ENCODE measurements at places on chromosomes 2 and 18.

GRCh38 chr2:489084-489483 lies 188.1 kb downstream of the TMEM18 start:
- DNase-seq: no peak

DNA sequence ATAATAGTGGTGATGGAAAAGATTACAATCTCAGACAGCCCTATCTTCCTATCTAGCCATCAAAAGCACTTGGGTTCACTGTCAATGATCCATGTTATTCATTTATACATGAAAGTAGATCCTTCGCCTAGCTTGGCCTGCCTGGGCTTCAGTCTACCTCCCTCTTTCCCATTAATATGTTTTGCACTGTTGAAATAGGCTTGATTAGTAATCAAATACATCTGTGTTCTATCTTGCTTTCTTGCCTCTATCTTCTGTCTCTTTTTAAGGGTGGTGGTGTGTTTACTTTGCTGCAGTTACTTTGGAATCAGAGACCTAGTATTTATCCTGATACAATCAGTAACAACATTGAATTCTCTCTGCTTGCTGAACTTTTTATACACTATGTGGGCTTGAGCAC lies 521.2 kb downstream of the TNS1 start:
- DNase-seq: no peak

GRCh38 chr2:236986524-236987330 lies 99.0 kb upstream of the COPS8 start:
- no peak for DNase-seq

DNA sequence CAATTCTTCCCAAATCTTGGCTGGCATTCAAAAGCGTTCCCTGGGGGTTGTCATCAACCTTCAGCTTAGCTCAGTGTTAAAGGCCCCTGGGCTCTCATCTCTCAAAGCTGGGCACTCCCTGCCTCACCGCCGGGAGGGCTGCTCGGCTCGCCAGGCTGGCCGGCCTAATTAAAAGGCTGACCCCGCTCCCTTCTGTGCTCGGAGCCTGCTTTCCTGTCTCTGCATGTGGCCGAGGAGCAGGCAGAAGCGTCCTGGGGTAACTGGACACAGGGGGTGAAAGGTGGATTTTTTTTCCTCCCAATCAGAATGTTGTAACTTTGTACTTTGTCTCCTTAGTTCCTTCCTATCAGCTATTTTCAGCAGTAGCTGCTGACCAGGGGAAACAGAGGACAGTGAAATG lies 231.1 kb downstream of the GBX2 start:
- no peak for DNase-seq

- DNase-seq: no peak
Observed at GRCh38 chr2:18829251-18829902, 240.0 kb upstream of the NT5C1B start.

GRCh38 chr18:69992776-69993175 lies 45.1 kb upstream of the CD226 start:
- no peak for DNase-seq

DNA sequence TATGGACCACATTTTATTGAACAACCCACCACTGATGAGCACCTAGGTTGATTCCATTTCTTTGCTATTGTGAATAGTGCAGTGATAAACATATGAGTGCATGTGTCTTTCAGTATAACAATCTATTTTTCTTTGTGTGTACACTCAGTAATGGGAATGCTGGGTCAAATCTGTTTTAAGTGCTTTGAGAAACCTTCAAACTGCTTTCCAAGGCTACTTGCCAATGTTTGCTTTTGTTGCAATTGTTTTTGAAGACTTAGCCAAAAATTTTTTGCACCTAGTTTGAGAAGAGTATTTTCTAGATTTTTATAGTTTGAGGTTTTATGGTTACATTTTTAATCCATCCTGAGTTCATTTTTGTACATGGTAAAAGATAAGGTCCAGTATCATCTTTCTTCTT lies 587.4 kb upstream of the SETBP1 start:
- no peak for DNase-seq

GRCh38 chr2:55431982-55432627 lies 12.4 kb upstream of the CCDC88A start:
- DNase-seq: peak; percentile 64

DNA sequence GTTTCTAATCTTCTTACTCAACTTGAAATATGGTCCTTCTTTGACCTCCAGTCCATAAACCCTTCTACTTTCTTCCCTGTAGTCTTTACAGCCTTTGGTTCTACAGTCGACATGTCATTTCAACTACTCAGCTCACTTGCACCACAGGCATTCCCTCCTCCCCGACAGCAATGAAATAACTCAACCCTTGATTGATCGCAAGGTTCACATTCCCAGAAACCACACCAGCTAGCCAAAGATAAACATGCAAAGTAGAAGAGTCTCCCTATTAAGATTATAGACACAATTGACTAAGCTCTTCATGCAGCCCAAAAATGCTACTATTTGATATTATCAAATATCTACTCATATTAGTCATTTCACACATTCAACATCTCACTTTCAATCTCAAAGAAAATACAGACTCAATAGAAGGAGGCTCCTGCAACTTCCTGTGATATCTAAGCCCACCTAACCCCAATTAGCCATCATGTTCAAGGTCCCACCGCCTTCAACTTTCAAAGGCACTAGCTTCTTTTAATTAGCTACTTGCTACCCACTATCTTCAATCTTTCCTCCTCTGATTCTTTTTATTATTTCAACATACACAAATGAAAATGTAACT lies 50.8 kb downstream of the RTTN start:
- no peak for DNase-seq

GRCh38 chr18:75491361-75491760 lies 63.9 kb upstream of the SMIM21 start:
- no peak for DNase-seq

DNA sequence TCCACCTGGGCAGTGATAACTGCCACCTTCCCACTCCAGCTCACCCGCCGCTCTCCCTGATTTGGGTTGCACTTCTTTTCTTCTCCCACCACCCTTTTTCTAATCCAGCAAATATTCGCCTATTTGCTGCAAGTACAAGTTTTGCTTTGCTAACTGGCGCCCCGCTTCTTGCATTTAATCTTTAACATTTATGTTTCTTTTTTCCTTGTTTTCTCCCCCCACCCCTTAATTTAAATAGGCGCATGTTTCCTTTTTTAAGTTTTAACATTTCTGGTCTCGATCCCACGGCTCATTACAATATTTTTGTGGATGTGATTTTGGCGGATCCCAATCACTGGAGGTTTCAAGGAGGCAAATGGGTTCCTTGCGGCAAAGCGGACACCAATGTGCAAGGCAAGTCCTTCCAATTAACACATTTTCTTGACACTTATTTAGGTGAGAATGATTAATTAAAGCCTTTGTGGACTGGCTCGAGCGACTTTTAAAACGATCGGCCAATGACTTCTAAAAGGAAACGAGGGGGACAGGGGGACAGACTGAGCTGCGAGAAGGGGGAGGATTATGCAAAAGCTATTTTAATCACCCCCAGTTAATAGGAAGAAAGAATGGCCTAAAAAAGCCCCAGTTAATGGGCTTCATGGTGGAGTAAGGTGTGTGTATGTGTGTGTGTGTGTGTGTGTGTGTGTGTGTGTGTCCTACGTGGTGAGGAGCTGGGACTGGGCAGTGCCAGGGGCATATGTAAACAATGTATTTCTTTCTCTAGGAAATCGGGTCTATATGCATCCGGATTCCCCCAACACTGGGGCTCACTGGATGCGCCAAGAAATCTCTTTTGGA lies 1.6 kb downstream of the TBR1 start:
- no peak for DNase-seq

GRCh38 chr18:26479681-26480079 lies 68.7 kb downstream of the KCTD1 start:
- DNase-seq: no peak

GRCh38 chr2:58614219-58614618 lies 373.1 kb upstream of the FANCL start:
- no peak for DNase-seq

DNA sequence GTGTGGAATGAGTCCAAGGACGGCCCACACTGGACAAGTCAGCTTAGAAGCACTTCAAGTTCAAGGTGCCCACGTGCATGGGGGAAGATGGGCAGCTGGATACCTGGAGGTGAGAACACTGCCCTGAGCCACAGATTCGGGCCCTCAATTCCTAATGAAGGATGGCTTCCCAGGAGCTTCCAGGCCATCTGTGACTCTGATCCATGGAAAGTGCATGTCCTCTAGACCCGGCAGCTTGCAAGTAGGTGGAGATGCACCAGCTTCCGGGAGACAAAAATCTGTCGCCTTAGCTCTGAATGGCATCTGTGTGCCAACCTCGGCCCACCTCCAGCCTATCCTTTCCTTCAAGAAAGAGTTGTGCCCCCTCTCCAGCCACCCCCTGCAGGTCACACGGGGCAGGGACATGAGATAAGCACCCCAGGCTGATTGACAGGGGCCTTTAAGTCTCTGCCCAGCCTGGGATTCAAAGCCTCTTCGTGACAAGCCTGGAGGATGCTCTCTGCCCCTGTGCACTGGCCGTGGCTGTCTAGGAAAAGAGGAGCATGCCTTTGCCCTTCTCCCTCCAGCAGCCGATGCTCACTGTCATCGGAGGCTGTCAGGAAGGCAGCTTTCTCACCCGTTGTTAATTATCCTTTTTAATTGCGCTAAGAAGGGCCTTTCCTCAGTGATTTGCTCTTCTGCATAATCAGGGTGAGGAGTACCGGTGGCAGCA lies 65.5 kb downstream of the BIN1 start:
- no peak for DNase-seq

- DNase-seq: no peak
Observed at GRCh38 chr2:53463806-53464726, 303.5 kb upstream of the CHAC2 start.

- no peak for DNase-seq
Observed at GRCh38 chr18:25279133-25279532, 72.8 kb downstream of the ZNF521 start.

- no peak for DNase-seq
Observed at GRCh38 chr2:171550613-171551012, 28.3 kb downstream of the CYBRD1 start.

GRCh38 chr2:143833015-143833660 lies 686.8 kb downstream of the ZEB2 start:
- no peak for DNase-seq

- no peak for DNase-seq
Observed at GRCh38 chr2:12087671-12088380, 341.4 kb downstream of the LPIN1 start.

DNA sequence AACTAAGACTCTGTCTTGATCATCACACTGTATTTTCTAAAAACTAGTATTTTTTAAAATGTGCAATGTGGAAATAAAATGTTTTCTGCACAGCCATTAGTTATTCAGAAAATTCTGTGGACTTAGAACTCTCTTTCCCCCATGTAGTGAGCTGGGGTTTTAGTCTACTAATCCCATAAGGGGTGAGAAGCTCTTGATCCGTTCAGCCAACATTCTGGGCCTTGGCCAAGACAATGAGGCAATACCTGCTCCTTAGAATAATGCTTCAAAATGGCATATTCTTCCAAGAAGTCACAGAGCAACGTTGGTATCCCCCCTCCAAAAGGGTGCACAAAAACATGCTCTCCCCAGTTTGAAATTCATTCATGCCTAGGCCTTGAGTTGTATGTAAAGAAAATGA lies 4.0 kb downstream of the REEP1 start:
- DNase-seq: no peak

GRCh38 chr2:35827086-35827485 lies 528.5 kb upstream of the CRIM1 start:
- DNase-seq: no peak

GRCh38 chr18:11215216-11215615 lies 65.8 kb upstream of the PIEZO2 start:
- DNase-seq: no peak

DNA sequence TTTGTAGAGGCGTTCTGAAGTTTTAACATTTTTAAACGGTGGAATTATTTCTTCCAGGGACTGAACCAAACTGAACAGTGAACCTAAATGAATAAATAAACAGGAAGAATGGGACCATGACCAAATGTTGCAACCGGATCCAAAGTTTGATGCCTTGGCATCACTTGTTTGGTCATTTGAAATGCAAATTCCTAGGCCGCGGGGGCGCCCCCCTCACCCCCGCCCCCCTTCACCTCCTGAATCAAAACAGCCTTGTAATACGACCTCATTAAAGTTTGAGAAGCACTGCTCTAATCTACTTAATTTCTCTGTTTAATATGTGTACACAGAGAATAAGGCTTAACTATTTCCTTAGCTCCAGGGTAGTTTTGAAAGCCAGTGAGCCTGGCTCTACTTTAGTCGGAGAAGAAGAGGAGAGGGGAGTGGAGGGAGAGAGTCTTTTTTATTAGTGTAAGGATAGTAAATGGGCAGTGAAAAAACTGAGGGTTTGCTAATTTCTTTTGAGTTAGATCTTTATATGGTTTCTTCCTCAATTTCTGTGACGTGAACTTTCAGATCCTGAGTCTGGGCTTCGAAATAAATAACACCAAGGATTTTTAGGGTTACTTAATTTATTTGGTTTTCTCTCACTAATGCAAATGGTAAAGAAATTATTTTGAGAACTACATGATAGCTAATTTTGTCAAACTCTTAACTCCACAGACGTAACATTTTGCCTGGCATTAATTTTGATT lies 5.7 kb downstream of the C2orf80 start:
- no peak for DNase-seq

- no peak for DNase-seq
Observed at GRCh38 chr2:47303341-47304148, 99.4 kb upstream of the MSH2 start.

GRCh38 chr2:100731535-100731981 lies 88.4 kb upstream of the NPAS2 start:
- DNase-seq: no peak

DNA sequence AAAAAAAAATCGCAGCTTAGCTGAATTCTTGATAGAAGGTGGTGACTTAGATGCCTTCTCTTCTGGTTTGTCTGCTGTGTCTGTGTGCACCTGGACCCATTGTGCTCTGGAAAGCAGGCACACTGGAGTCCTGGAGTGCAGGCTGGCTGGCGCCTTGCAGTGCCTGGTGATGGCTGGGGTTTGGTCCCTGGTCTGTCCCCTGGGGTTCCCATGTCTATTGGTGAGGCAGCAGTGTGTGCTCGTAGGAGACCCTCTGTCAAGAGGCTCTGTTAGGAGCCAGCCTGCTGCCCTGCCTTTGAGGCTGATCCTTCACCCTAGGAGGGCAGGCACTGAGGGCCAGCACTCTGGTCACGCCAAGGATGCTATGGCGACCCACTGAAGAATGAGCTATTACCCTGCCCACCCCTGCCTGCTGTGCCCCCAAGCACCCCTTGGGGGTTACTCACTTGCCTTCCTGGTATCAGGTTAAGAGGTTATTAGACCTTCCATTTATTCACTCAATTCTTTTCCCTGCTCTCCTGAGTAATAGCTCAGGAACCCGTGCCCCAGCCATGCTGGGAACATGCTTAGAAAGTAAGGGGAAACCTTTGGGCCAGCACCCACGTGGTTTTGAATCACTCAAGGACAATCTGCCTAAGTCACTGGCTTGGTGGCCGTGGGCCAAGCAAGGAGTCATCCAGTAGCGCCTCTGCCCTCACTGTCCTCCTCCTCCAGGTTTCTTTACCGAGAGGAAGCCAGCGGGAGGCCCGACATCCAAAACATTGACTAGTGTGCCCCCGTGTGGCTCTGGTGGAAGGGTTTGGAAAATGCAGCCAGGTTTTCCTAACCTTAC lies 284.5 kb downstream of the PRKCE start:
- DNase-seq: no peak

GRCh38 chr18:69491576-69491975 lies 90.9 kb downstream of the DOK6 start:
- no peak for DNase-seq

GRCh38 chr18:77079954-77080682 lies 52.5 kb downstream of the MBP start:
- DNase-seq: peak; percentile 83
